ENCODE measurements at places on chromosomes 3 and 15. TPM values are rescaled to one million over a fixed set of nuclear protein-coding genes. Genes with fewer than 3 reads are reported as not detected.

GRCh38 chr3:98531622-98532274, at the start of gene GPR15:
TSS of gene GPR15 (plus strand) at chr3:98531978. CDS start at chr3:98532034, 56 bp downstream.
- no peak for DNase-seq

DNA sequence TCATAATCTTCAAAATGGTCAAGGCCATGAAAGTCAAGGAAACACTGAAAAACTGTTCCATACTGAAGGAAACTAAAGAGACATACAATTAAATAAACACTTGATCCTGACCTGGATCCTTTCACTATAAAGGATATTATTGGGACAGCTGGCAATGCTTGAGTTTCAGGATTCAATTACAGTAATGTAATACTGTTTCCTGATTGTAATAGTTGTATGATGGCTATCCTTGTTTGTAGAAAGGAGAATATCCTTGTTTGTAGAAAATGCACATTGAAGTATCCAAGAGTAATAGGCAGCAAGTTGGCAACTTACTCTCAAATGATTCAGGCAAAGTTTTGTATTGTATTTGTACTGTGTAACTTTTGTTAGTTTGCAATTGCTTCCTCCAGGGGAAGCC, 4.6 kb downstream of the CIDEC start:
- no peak for DNase-seq

- no peak for DNase-seq
Measured at GRCh38 chr15:98513428-98513986, 134.8 kb upstream of the IGF1R start.

DLEC1 gene
- total RNA-seq: not detected

CLASP2 gene
- total RNA-seq: 38.6 TPM

GRCh38 chr3:195551381-195551978, 8.4 kb upstream of the PPP1R2 start:
- DNase-seq: no peak
